Fibroblast of lung (primary cell): ENCODE measurements at places on chromosomes 5 and 9. TPM values are rescaled to one million over a fixed set of nuclear protein-coding genes. Genes with fewer than 3 reads are reported as not detected.

The OBP2B gene
- not detected in 2 replicates for polyA plus RNA-seq

The PCDHB16 gene
- 0.54 and 1.5 TPM in 2 replicates for polyA plus RNA-seq

The FGD3 gene
- polyA plus RNA-seq = not detected in 2 replicates

The PCDHA1 gene
- 0.05 and 0.12 TPM in 2 replicates for polyA plus RNA-seq

The JAKMIP2 gene
- 0.51 and 6.5 TPM in 2 replicates for polyA plus RNA-seq

The KCNV2 gene
- not detected in 2 replicates for polyA plus RNA-seq

The TMC1 gene
- 0.02 and 0.27 TPM in 2 replicates for polyA plus RNA-seq

The SLC25A2 gene
- polyA plus RNA-seq = not detected in 2 replicates

The ABO gene
- not detected in 2 replicates for polyA plus RNA-seq

The ADAMTS19 gene
- 0.09 TPM in 2 replicates for polyA plus RNA-seq

The TRPM6 gene
- 0.01 and 0.02 TPM in 2 replicates for polyA plus RNA-seq

The CCL19 gene
- polyA plus RNA-seq = not detected in 2 replicates

The TAF11L10 gene
- polyA plus RNA-seq = not detected in 2 replicates

The BHMT2 gene
- polyA plus RNA-seq = 6.1 and 6.5 TPM in 2 replicates

The NCS1 gene
- polyA plus RNA-seq = 44.9 and 89.4 TPM in 2 replicates

The SLC45A2 gene
- 0.03 TPM in 1 of 2 replicates, not detected in the other for polyA plus RNA-seq

The NRG2 gene
- 0.28 and 0.36 TPM in 2 replicates for polyA plus RNA-seq

The SHOC1 gene
- polyA plus RNA-seq = 0.02 and 0.11 TPM in 2 replicates
